ENCODE measurements at places on chromosomes 16 and 17.

- no peak for DNase-seq
These were observed 111.5 kb downstream of the ZFHX3 start for GRCh38 chr16:72936408-72936807.

DNA sequence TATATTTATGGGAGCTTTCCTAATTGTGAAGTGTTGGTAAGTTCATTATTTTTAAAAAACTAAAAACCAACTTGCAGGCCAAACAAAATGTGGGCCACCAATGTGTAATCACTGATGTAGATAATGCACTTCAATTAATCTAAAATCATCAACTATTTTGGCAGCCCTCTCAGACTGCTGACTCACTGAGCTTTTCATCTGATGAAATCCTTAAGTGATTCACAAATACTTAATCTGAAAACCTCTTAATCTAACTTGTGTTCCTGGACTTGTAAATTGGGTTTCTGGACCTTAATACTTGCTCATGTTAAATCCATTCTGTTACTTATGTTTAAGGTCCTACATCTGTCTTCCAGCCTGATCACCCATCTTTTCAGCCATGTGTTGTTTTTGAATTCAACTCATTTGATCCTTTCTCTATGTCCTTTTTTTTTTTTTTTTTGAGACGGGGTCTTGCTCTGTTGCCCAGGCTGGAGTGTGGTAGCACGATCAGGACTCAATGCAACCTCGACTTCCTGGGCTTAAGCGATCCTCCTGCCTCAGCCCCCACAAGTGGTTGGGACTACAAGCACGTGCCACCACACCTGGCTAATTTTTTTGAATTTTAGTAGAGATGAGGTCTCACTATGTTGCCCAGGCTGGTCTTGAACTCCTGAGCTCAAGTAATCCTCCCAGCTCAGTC, 39.0 kb downstream of the PRKCB start:
- no peak for DNase-seq

- no peak for DNase-seq
These were observed 113.2 kb downstream of the WWOX start for GRCh38 chr16:78212674-78213073.

- DNase-seq, result no peak
These were observed 1352.7 kb downstream of the CDH11 start for GRCh38 chr16:63769211-63769610.

GRCh38 chr17:76738468-76738850, 540 bp downstream of the MFSD11 start:
- DNase-seq, result no peak

GRCh38 chr16:84095466-84095865, 21.3 kb downstream of the MBTPS1 start:
- no peak for DNase-seq

GRCh38 chr16:2952679-2953078, 11.4 kb upstream of the KREMEN2 start:
- DNase-seq, result no peak

- DNase-seq, result no peak
These were observed 45.6 kb downstream of the IKZF3 start for GRCh38 chr17:39818358-39819000.

DNA sequence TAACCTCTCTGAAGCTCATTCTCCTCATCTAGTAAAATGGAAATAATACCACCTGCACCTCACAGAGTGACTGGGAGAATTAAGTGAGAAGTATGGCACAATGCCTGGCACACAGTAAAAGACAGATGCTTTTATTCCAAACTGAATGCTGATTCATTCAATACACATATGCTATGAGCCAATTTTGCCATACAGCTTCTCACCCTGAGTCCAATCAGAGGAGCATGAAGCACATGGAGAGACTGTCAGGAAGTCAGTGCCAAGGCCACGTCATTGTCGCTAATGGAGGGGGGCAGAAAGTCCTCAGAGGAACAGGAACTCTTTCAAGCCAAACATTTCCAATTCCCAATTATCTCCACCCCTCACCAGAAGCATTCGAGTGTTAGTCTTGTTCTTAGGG, 11.6 kb downstream of the MKS1 start:
- no peak for DNase-seq

- DNase-seq, result no peak
These were observed 117.9 kb upstream of the AXIN2 start for GRCh38 chr17:65679165-65679845.

GRCh38 chr16:89119166-89119621, 25.5 kb downstream of the ACSF3 start:
- DNase-seq, result no peak

- no peak for DNase-seq
These were observed 637 bp downstream of the DHRS11 start for GRCh38 chr17:36592316-36592715.

- no peak for DNase-seq
These were observed 36.0 kb upstream of the ADCY9 start for GRCh38 chr16:4152267-4152666.

DNA sequence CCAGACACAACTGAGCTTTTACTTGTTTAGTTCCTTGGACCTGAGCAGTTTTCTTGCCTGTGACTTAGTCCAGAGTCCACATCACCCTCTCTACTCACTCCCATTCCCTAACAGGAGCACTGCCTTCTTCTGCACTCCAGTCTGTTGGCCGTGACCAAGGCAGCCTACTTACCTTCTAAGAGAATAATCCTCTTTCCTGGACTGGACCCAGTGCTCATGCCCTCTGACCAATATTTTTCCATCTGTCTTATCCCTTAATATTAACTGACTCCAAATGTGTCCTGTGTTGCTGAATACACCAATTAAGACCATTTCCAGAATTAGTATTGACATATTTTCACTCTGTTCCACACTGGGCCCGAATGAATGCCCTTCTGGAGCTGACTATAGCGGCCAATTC, 681.0 kb upstream of the KIF2B start:
- DNase-seq, result no peak

DNA sequence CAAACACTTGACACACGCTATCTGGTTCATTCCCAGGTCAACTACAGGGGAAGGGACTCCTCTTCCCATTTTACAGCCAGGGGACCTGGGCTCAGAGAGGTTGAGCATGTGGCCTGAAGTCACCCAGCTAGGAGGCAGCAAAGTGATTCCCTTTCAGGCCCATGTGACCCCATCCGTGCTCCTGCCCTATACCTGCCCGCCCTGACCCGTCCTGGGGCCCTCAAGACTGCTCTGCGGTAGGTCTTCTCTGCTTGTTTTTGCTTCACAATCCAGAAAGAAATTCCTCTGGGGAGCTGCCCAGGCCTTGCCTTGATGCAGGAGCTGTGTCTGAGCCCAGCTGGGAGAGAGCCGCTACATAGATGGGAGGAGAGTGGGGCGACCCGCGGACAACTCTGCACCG, 161.4 kb downstream of the SDK2 start:
- DNase-seq, result no peak

DNA sequence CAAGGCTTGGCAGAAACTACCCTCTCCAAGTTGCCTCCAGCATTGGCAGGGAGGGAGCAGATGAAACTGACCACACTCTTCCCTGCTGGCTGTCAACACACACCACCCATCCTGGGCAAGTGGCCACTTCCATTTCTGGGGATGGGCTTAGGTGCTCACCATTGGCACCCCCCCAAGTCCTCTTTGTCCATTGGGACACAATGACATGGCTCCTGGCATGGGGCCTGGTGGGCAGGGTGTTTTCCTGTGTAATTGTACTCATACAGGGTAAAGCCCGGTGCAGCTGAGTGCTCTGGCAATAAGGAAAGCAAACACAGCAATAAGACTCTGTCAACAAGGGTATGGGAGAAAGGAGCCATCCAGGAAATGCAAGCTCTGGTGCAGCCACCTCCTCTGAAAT, 22.6 kb downstream of the SCNN1B start:
- no peak for DNase-seq

DNA sequence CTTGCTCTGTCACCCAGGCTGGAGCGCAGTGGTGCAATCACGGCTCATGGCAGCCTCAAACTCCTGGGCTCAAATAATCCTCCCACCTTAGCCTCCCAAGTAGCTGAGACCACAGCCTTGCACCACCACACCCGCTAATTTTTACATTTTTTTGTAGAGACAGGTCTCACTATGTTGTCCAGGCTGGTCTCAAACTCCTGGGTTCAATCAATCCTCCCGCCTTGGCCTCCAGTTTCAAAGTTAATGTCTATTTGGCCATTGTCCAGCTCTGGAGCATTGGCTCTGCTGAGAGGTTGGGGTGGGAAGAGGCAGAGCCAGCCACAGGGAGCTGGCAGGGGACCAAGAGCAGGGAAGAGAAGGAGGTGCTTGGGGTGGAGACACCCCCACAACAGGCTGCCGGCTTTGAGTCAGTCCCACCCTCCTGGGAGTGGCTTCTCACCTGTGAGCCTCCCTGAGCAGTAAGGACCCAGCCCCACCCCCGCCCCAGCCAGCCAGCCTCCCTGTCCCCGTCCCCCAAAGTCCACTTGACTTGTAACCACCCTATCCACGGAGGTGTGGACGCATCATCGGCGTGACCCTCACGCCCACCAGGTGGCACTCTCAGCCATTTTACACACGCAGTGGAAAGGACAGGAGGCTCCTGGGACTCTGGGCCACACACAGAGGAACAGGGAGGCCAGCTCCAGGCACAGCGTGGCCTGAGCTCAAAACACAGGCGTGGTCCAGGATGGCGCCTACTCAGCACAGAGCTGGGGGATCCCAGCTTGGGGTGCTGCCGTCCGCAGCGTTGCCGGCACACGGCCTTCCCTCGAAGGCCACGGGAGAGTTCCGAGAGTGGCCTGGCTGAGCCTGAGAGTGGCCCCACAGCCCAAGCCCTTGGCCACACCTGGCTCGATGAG, 22.8 kb upstream of the PVALEF start:
- DNase-seq, result peak; percentile 22

DNA sequence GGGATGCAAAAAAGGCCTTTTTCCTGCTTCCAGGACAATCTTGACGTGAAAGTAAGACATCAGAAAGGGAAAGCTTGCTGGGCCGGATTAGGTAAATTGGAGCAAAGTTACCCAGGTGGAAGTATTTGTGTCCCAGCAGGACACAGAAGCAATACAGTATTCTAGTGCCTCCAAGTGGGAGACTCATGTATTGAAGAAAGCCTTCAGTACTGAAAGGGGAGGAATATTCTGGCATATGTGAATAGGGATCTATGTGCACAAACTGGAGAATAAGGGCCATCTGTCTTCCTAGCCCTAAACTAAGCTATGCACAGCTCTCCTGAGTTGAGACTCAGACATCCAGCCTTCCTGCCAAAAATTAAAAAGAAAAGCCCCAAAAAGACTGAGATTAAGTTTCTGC, 327.3 kb upstream of the CDH8 start:
- no peak for DNase-seq

- DNase-seq, result no peak
These were observed 16.9 kb upstream of the ITGA3 start for GRCh38 chr17:50039058-50039457.

DNA sequence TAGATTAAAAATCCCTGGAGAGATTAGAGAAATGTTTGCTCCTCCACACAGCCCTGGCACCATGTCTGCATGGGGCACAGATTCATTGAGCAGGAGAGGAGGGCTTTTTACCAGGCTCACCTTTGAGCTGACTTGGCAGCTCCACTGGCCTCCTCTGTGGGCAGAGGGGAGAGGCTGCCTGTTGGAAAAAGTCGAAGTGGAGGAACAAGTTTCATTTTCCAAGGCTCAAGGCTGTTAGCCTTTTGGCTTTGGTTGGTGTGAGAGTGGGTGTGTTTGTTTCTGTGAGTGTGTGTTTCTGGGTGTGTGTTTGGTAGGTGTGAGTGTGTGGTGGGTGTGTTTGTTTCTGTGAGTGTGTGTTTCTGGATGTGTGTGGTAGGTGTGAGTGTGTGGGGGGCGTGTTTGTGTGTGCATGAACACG, 5.6 kb downstream of the TMEM238L start:
- DNase-seq, result no peak

GRCh38 chr16:82782715-82783251, 156.0 kb downstream of the CDH13 start:
- no peak for DNase-seq

DNA sequence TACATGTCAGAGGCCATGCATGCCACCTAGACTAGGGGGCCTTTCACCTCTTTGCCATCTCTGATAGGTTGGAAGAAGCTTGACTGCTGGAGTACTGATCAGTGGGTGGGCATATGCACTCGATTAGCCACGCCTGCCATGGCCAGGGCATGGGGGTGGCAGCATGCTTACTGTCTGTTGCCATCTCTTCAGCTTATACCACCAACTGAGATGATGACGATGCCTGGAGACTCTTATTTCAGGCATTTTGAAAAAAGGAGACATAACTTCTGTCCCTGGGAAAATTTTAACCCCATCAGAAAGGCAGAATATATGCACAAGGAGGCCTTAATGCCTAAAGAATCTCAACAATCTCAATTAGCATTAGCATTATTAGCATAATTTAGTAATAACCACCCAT, 60.8 kb downstream of the MSI2 start:
- no peak for DNase-seq

- DNase-seq, result peak; percentile 33
These were observed 26.5 kb downstream of the SREBF1 start for GRCh38 chr17:17810084-17810894.

DNA sequence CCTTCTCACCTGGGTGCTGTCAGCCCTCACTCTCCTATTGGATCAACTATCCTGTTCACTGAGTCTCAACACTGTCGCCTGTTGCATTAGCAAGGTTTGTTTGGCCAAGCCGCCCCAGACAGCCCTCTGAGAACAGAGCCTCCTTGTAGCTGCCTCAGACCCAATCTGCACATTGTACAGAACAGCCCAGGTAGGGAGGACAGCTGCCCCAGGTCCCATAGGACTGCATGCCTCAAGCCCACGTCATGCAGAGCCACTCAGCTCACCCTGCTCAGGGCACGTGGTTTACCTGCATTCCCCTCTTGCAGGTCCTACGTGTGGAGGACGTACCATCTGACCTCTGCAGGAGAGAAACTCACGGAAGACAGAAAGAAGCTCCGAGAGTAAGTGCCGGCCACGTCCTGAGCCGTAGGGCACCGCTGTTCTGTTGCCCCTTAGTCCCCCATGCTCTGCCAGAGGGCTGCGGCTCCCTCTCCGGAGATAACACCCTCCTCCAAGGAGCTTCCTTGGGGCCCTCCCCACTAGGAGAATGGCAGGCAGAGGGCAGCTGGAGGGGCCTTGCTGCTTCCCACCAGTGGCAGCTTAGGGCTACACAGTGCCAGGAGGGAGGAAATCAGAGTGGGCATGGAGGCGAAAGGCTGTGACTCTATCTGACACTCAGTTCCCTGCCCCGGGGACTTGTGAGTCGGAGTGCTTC, 2.8 kb downstream of the SNRNP25 start:
- no peak for DNase-seq

GRCh38 chr16:30985401-30986128, 558 bp downstream of the HSD3B7 start:
- no peak for DNase-seq

DNA sequence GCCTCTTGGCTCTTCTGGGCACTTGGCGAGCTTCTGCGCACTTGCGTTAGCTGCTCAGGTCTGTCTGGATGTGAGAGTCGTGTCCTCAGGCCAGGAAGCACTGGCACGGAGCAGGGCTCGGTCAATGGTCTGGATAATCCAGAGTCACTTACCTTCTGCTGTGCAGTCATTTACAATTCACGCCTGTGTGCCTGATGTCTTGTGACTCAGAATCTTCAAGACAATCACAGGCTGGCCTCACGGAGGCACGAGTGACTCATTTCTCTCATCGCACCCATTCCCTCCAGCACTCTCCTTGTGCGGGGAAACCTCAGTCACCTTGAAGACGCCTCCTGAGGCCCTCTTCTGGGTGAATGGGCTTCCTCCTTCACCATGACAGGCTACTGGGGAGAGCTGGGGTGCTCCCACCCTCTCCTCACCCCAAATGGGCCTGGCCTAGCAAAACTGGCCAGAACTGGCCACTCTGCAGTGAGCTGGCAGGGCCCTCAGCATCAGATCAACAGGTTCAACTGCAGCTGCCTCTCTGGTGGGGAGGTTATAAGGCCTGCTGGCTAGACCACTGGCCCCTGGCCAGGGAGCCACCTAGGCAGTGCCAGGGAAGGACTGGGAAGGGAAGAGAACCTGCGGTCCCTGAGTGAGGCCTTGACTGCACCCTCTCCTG, 1.9 kb upstream of the CAPN15 start:
- DNase-seq, result peak; percentile 30
